ENCODE measurements at places on chromosomes 13 and 19.
A peak's percentile ranks its signal among the peaks of the same experiment; 100 is the strongest.

GRCh38 chr19:16463991-16464575 is 7.7 kb downstream of the EPS15L1 start:
- DNase-seq = no peak

- DNase-seq = no peak
Measured at GRCh38 chr19:45790942-45791341, 1.7 kb downstream of the DMWD start.

GRCh38 chr19:10091895-10092641 is 6.0 kb downstream of the SHFL start:
- DNase-seq = no peak

GRCh38 chr13:36166046-36166445 is 34.9 kb upstream of the DCLK1 start:
- DNase-seq = no peak

DNA sequence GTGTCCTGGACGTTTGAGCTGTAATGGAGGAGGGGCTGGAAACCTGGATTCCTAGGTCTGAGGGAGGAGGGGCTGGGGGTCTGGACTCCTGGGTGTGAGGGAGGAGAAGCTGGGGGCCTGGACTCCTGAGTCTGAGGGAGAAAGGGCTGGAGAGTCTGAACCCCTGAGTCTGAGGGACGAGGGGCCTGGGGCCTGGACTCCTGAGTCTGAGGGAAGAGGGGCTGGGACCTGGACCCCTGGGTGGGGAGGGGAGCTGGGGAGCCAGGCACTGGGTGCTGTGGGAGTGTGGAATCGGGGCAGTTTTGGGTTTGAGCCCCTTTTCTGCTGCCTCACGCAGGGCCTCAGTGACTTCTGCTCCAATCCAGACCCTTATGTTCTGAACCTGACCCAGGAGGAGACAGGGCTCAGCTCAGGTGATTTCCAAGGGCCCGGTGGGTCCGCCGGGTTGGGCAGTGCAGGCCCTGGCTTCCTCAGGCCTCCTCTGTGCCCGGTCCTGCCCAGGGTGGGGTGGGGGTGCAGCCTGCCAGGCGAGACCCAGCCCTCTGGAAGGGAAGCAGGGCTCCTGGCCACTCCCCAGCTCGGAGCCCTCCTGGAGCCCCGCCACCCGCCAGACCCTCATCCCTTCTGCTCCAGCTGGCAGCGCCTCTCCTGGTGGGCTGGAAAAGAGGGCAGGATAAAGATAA is 14.4 kb downstream of the TTYH1 start:
- no peak for DNase-seq

DNA sequence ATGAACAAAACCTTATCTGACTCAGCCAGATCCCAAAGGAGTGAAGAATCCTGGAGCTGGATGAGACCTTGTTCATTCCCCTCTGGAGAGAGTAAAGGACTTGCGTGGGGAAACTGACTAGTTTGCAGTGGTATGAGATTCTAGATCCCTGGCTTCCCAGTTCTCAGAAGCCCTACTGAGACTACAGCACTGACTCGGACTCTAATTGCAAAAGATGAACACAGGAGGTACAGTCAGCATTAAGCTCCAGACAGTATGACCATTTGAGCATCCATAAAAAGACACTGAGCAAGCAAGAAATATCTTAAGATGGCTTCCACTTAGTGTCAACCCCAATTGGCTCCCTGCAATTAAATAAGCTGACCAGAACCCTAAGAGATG is 6.8 kb downstream of the ZC3H4 start:
- no peak for DNase-seq

DNA sequence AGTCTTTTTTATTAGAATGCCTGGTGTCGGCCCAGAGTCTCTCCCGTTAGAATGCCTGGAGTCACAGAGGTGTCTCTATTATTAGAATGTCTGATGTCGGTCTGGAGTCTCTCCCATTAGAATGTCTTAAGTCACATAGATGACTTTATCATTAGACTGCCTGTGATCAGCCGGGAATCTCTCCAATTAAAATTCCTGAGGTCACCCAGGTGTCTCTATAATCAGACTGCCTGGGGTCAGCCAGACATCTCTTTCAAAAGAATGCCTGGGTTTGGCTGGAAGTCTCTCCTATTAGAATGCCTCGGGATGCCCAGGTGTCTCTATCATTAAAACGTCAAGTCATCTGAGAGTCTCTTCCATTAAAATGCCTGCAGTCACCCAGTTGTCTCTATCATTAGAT is 1493.9 kb downstream of the UQCRFS1 start:
- DNase-seq = no peak

DNA sequence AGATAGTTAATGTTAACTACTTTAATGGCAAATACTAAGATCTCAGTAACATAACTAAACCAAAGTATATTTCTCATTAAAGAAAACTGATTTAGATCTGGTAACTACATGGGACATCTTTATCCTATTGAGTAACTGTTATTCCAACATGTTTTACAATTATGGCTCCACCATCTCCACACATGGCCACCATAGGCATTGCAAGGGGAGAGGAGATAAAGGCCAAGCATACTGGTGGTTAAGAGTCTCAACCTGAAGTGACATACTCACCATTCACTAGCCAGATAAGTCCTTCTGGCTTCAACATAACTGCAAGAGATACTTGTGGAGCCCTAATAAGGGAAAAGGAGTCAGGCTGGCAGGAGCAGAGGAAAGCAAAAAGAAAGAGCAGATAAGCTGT is 1586.4 kb upstream of the SPRY2 start:
- DNase-seq = no peak

GRCh38 chr19:10891405-10892086 is 20.2 kb downstream of the CARM1 start:
- no peak for DNase-seq

DNA sequence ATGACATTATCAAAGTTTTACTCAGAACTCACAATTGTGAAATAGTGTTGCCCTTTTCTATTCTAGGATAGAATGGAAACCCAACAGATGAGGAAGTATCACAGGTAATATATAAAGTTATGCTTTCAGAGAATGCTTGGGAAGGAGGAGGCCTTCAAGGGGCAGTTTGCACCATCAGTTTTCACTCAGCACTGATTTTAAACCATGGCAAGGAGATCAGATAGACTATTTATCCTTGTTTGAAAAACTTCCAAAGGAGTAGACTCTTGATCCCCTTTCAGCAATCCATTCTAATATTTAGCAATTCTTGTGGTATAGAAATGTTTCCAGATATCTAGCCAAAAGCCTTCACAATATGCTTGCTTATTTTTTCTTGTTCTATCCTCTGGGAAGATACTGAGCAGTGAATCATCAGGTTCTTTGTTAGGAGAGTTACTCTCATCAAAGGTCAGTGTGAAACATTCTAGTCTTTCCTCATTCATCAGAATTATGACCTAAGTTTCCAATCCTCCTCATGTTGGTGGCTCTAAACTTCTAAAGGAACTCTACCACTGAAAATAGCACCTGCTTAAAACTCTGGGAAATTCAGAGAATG is 3.8 kb downstream of the GPC6 start:
- DNase-seq = no peak

- no peak for DNase-seq
Measured at GRCh38 chr13:25927932-25928331, 123.9 kb downstream of the SHISA2 start.

DNA sequence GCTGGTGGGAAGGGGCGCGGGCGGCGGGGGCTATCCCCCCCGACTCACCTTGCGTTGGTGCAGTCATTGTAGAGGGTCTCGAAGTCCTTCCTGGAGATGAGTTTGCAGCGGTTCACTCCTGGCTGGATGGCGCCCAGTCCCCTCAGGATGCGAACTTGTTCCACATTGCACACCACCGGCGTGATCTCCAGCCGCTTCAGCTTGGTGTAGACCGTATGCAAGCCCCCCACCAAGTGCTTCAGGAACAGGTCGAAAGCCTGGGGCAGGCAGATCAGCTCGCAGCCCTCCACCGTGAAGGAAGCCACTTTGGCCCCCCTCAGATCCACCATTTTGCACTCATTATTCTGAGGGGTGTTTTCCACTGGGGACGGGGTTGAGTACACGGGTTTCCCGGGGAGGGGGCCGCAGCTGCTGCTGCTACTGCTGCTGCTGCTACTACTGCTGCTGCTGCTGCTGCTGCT is 1.1 kb downstream of the DACH1 start:
- DNase-seq = no peak

GRCh38 chr13:110272227-110272626 is 34.7 kb downstream of the COL4A1 start:
- no peak for DNase-seq

DNA sequence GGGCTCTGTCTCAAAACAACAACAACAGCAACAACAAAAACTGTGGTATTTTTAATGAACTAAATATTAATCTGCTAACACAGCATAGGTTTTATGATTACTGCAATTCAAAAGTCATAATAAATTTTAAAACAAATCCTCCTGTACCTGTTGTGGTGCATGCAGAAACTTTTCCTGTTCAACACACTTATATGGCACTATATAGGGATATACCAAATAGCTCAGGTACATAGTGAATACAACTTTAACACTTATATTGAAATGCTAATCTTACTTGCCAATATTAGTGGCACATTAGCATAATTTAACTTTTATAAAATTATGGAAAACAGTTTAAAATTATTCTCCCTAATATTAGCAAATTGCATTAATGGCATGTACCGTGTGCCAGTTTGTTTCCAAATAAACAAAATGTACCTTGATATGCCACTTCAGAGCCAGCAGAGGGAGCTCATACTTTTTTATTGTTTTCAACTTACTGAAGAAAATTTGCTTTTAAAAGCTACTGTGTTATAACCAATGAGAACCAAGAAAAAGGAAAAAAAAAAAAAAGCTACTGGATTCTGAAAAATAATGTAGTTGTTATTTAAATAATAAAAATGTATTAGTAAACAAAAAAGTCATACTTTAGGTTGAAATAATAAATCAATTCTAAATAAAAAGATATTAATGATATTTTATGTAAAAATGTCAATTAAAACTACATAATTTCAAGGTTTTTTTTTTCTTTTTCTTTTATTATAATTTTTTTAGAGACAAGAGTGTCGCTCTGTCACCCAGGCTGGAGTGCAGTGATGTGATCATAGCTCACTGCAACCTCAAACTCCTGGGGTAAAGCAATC is 18.0 kb upstream of the RBM26 start:
- no peak for DNase-seq

- no peak for DNase-seq
Measured at GRCh38 chr13:31962731-31963370, 68.7 kb upstream of the FRY start.

GRCh38 chr13:77751513-77752456 is 54.3 kb downstream of the SLAIN1 start:
- peak; percentile 12 for DNase-seq

- no peak for DNase-seq
Measured at GRCh38 chr19:2207008-2207407, 29.1 kb downstream of the PLEKHJ1 start.

GRCh38 chr13:26695891-26696311 is 64.7 kb downstream of the GPR12 start:
- DNase-seq = no peak

DNA sequence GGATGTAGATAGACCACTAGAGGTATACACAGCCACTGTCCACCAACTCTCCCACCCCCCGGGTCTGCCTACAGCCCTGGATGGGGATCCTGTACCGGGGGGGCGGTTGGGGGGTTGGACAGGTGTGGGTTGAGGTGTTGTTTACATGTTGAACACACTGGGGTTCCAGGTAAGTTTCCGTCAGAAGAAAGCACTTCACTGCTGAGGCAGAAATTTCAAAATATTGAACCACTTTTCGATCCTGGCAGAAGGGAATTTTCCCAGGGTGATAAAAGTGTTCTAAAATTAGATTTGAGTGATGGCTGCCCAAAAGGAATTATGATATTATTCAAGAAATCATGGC is 6.6 kb upstream of the CEACAM16 start:
- DNase-seq = no peak

DNA sequence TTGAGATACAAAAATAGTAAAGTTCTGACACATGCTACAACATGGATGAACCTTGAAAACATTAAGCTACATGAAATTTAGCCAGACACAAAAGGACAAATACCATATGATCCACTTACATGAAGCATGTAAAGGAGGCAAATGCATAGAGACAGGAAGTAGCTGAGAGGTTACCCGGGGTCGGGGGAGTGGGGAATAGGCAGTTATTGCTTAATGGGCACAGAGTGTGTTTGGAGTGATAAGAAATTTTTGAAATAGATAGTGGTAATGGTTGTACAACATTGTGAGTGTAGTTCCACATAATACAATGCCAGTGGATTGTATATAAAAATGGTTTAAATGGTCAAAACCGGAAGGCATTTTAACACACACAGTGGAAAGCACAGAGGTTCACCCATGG is 4.3 kb downstream of the N4BP2L1 start:
- no peak for DNase-seq

GRCh38 chr19:11123114-11123513 is 32.5 kb downstream of the SPC24 start:
- DNase-seq = no peak

- DNase-seq = no peak
Measured at GRCh38 chr13:94620286-94620896, 18.7 kb downstream of the GPR180 start.

DNA sequence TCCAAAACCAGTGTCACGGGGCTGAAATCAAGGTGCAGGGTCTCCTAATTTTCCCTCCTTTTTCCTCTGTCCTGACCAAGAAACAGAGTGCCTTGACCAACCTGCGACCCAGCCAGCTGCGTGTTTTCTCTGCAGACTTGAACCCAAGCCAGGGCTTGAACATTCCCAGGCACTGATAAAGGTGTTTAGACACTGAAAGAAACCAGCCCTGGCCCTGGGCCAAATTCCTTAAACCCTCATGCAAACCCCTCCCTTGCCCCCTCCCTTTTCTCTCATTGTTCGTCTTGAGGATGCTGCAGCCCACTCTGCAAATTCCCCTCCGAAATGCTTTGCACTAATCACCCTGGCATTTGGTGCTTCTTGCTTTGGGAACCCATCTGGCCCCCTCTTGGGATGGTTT is 9.5 kb upstream of the FFAR2 start:
- DNase-seq = no peak

- DNase-seq = peak; percentile 79
Measured at GRCh38 chr19:7681340-7682174, 924 bp downstream of the TRAPPC5 start.

DNA sequence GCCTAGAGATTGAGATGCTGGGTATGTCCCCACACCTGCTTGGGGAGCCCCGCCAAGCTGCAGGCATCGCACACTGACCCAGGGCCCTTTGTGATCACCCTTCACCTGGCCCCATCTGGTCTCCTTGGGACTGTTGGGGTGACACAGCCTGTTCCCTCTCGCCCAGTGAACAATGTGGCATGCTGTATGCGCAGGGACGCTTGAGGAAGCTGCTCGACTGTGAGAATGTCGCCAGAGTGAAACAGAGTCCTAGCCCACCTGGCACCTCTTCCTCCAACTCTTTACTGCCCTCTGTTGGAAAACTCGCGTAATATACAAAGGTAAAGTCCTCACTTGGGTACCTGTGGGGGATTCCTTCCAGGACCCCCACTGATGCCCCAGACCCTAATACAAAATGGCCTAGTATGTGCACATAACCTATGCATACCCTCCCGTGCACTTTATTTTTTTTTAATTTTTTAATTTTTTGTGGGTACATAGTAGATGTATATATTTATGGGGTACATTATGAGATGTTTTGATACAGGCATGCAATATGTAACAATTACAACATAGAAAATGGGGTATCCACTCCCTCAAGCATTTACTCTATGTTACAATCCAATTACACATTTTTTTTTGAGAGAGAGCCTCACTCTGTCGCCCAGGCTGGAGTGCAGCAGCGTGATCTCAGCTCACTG is 9.0 kb downstream of the BLOC1S3 start:
- no peak for DNase-seq
